EL (cell line): ENCODE measurements at places on chromosomes 11 and 22.

- DNase-seq: no peak
Measured at GRCh38 chr11:134634897-134635831, 223.1 kb upstream of the B3GAT1 start.

DNA sequence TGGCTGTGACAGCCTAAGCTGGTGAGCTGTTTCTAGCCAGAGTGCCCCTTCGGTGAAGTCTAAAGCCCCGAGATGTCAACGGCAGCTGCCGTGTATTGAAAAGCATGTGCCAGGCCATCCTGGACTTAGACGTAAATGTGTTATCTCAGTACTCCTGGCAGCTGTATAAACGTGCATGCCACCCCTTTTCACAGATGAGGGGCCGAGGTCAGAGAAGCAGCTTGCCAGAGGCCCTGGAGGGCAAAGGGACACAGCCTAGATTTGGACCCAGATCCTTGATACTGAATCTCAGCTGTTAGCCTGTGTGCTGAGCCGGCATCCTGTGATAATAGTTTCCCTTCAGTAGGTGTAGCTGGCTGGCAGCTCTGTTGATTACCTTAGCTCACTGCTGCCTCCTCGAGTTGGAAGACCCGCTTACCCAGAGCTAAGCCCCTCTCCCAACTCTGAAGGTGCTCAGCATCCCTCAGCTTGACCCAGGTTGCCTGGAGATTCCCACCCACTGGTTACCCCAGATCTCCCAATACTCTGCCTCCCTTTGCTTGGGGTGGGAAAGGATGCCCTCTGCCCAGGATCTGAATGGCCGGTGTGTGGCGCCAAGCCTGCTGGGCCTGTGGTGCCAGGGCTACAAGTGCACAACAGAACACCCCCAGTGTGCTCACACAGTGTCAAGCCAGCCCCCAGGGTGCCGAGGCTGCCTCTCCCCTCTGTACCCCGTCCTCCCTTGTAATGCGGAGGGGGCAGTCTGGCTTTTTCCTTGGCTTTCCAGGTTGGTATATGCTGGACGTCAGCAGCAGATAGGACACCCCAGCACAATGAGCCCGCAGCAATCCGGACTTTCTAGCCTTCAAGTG, 59.8 kb upstream of the WNT7B start:
- DNase-seq: peak; percentile 37

GRCh38 chr11:369336-370018, at the start of gene B4GALNT4:
Gene B4GALNT4 (plus strand): TSS chr11:369499. CDS start chr11:369804, 305 bp downstream.
- DNase-seq: no peak

- DNase-seq: no peak
Measured at GRCh38 chr11:120513436-120514315, 2.1 kb downstream of the GRIK4 start.

DNA sequence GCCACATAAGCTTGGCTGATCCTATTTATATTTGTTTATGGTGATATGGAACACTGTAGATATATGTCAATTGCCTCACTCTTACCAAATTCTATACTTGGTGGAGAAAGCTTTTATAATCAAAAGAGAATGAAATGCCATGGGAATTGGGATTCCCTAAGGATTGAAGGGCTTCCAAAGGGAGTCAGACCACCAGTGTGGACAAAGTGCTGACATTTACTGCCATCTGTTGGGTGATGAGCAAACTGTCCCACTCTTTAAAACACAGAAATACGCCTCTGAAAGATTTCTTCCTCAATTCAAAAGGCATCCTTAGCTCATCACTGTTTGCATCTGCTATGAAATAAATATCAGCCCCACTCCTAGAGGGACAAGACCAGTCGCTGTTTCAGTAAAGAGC, 7.1 kb downstream of the SLC1A2 start:
- DNase-seq: peak; percentile 31

DNA sequence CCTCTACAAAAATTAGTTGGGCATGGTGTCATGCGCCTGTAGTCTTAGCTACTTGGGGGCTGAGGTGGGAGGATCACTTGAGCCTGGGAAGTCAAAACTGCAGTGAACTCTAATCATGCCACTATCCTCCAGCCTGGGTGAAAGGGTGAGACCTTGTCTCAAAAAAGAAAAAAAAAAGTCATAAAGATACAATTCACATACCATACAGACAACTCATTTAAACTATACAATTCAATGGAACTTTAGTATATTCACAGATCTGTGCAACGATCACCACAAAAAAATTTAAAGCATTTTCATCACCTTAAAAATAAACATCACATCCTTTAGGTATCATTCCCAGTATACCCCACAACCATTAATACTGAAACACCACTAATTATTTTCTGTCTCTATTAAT, 201.2 kb downstream of the PGR start:
- peak; percentile 38 for DNase-seq
